Stomach (tissue), 19 donors: ENCODE measurements at places on chromosomes 1 and 21. TPM values are rescaled to one million over a fixed set of nuclear protein-coding genes. Genes with fewer than 3 reads are reported as not detected.
A peak's percentile ranks its signal among the peaks of the same experiment; 100 is the strongest.

YTHDF2 gene
- total RNA-seq: 9.9 TPM

FCGR3A gene
- total RNA-seq: not detected

GRCh38 chr1:160134791-160135572, 16.4 kb upstream of the ATP1A4 start:
- DNase-seq: no peak

GRCh38 chr1:231896806-231897205, 270.2 kb downstream of the DISC1 start:
- no peak for DNase-seq

DNA sequence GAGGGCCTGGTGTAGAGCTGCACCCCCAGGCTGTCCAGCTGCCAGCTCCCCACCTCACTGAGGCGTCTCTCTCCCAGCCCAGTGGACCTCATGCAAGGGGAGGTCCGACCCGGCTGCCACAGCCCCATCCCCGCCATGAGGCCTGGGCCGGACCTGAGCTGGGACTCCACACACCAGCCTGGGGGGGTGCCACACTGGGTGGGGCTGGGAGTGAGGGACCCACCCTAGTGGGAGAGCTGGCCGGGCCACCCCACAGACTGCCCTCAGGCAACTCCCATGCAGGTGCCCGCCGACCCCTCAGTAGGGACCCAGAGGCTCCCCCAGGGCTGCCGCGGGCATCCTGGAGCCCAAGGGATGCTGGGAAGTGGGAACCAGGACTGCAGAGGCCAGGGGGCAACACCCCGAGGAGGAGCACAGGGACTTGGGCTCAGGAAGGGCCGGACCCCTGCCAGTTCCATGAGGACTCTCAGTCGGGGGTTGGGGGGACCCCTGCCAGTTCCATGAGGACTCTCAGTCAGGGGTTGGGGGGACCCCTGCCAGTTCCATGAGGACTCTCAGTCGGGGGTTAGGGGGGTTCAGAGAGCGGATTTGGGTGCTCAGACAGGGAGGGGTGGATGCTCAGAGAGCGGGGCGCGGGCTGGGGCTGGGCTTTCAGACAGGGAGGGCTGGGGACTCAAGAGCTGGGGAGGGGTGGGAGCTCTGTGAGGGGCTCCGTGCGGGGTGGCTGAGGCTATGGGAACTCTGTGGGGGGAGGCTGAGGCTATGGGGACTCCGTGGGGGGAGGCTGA, 1.2 kb upstream of the RNF223 start:
- DNase-seq: no peak

- DNase-seq: no peak
These were observed 2.7 kb downstream of the LCE1F start for GRCh38 chr1:152777510-152778137.

GRCh38 chr1:87336623-87337067, 8.0 kb downstream of the LMO4 start:
- no peak for DNase-seq

DNA sequence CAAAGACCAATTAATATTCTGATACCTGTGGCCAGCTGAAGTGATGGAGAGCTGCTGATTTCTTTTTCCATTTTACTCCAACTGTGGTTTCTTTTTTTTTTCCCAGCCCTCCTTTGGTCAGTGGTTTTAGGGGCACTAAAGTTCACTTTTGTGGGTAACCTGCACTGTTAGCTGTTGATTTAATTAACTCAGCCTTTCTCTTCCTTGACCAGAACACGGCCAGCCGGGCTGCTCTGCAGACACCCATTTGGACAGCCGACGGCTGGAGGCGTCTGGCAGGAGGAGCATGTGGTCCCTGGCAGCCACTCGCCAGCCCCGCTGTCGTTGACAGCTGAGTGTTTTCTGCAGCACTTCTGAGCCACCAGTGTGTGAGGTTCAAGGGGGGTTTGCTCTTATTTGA, 136.2 kb upstream of the RUNX3 start:
- no peak for DNase-seq

- peak; percentile 59 for DNase-seq
These were observed 334.4 kb downstream of the SRGAP2C start for GRCh38 chr1:121519042-121519755.

GRCh38 chr1:232805269-232806185, at the start of gene MAP10:
TSS of gene MAP10 (plus strand) at chr1:232805416. CDS start at chr1:232805450, 34 bp downstream.
- peak; percentile 93 for DNase-seq

GRCh38 chr1:113531321-113531720, 141.0 kb downstream of the MAGI3 start:
- DNase-seq: no peak

DNA sequence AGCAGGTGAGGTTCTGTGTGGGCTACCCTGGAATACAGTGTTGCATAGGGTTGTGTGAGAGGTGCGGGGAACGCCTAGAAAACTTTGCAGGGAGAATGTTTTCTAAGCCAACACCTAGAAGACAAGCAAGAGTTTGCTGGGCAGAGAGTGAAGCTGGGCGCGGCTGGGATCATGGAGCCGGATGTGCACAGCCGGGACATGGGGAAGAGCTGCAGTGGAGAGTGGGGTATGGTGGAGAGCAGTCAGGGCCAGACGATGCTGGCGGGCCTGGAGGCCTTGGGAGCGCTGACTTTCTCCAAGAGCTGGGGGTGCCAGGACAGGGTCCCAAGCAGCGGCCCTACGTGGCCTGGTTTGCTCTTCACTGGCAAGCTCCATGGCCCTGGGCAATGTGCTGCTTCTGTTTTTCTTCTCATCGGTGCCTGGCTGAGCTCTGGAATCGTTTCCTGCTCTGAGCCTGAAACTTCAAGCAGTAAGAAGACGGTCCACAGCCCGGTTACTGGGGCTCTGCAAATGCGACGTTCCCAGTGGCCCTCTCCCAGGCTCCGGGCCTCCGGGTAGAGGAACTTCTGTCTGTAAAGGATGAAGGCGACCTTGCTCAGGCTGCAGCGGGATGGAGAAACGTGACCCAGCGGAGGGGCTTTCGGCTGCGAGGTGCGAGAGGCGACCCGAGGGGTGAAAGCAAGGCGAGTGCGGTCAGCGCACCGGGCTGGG, 51.9 kb upstream of the CD34 start:
- peak; percentile 76 for DNase-seq

DNA sequence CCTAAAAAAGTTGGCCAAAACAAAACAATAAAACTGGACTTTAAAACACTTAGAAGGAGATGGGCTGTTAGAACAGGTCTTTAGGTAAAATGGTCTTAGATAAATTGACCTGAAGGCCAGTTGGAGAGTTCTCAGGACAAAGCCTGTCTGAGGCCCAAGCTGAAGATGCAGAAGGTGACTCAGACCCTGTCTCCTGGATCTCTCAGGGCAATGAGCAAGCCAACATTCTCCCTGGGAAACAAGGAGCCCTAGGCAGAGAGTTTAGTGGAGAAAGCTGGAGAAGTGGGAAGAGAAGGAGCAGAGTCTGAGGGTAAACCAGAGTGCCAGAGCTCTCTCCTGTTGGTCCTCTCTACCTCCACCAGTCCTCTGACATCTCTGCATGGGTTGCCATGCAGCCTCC, 70.1 kb downstream of the FCRL5 start:
- DNase-seq: no peak
